Cerebellar nuclear complex (tissue), 1 donor: ENCODE measurements at places on chromosomes 1 and 21.

GRCh38 chr1:106879538-106879937 lies 176.9 kb upstream of the PRMT6 start:
- DNase-seq: no peak

- DNase-seq: no peak
These were observed 467.4 kb upstream of the VAMP3 start for GRCh38 chr1:7303554-7304317.

- no peak for DNase-seq
These were observed 42.7 kb downstream of the TAS1R2 start for GRCh38 chr1:18816808-18817207.

GRCh38 chr1:203048555-203049051 lies 22.3 kb downstream of the PPFIA4 start:
- peak; percentile 43 for DNase-seq

GRCh38 chr1:63602629-63603028 lies 9.4 kb downstream of the PGM1 start:
- no peak for DNase-seq

- no peak for DNase-seq
These were observed 3.2 kb upstream of the NPL start for GRCh38 chr1:182786223-182786994.

DNA sequence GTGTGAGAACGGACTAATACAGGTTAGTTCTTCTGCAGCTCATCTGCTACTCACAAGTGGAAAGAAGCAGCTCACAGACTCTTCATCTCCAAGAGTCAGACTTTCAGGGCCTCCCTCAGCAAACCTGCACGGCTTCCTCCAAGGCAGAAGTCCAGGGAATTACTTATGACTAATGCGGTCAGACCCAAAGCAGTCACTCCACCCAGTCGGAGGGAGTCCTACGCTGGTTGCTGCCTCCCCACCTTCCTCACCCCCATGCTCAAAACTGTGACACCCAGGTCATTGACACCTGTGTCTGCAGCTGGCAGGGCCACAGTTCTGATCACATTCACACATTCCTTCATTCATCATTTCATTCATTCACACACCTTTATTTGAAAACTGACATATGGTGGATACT lies 38.4 kb upstream of the PRDM2 start:
- DNase-seq: no peak

DNA sequence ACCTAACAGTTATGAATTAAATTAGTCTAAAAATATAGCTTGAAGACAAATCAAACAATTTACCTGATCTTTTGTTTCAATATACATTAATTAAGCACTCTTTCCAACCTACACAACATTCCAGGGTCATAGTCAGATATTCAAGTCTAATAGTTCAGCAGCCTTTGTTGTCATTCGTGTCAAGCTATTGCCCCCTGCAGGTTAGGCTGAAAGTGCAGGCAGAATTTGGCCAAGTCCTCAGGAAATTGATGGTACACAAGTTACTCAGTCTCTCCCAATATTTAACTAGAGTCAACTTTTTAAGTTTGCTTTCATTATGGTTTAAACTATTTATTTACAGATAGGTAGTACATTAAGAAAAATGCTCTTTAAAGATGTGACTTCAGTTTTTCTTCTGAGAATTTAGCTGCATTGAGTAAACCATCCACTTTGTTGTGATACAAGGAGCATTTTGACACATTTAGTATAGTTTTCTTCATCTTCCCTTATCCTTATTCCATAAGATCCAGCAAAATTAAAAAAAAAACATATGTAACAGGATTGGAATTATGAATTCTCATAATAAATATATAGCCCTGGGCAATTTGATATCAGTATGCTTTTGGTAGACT lies 130.3 kb upstream of the DPYD start:
- no peak for DNase-seq

GRCh38 chr1:236176337-236177336 lies 34.3 kb downstream of the GPR137B start:
- no peak for DNase-seq

DNA sequence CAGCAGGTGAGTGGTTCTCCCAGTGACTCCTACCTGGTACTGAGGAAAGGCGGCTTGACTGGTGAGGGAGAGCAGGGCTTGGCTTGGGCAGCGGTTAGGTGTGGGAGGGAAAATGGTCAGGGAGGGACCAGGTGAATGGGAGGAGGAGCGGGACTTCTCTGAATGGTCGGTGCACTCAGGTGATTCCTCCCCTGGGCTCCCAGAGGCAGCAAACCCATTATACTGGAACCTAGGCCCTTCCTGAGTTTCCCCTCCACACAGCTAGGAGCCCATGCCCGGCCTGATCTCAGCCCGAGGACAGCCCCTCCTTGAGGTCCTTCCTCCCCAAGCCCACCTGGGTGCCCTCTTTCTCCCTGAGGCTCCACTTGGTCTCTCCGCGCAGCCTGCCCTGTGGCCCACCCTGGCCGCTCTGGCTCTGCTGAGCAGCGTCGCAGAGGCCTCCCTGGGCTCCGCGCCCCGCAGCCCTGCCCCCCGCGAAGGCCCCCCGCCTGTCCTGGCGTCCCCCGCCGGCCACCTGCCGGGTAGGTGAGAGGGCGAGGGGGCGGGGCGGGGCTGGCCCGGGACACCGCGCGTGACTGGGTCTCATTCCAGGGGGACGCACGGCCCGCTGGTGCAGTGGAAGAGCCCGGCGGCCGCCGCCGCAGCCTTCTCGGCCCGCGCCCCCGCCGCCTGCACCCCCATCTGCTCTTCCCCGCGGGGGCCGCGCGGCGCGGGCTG lies 2.3 kb downstream of the ARTN start:
- DNase-seq: no peak

- DNase-seq: no peak
These were observed 55.4 kb downstream of the ALPL start for GRCh38 chr1:21564521-21565095.

DNA sequence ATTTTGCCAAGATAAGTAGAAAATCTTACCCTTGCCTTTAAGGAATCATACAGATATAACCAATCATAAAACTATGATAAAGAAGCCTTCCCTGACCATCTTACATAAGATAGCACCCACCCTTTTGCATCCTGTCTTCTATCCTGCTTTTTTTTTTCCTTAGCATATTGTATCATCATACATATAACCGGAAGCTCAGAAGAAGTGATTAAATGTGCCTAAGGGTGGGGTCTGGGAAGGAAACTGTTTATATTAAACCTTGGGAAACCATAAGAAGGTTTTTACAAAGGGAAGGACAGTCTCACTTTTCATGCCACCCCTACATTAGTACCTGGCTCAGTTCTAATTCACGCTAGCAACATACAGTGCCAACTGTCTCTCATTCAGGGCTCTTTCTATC lies 66.8 kb downstream of the LUZP1 start:
- DNase-seq: no peak

- DNase-seq: no peak
These were observed 4.1 kb downstream of the TAGLN2 start for GRCh38 chr1:159921251-159921650.

DNA sequence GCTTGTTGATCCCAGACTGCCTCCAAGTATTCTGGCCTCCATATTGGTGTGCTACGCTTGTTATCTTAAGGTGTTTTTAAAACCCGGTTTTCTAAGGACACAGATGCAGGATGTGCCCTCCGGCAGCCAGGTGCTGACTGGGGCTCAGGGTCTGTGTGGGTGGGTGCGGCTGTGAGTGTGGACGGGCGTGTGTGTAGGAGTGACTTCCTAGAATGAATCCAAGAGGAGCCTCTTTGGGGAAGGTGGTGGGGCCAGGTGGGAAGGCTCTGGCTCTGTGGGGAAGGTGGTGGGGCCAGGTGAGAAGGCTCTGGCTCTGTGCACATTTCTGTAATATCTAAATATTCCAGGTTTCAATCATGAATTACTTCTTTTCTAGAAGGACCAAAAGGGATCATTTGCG lies 12.8 kb upstream of the TSPEAR start:
- DNase-seq: no peak

DNA sequence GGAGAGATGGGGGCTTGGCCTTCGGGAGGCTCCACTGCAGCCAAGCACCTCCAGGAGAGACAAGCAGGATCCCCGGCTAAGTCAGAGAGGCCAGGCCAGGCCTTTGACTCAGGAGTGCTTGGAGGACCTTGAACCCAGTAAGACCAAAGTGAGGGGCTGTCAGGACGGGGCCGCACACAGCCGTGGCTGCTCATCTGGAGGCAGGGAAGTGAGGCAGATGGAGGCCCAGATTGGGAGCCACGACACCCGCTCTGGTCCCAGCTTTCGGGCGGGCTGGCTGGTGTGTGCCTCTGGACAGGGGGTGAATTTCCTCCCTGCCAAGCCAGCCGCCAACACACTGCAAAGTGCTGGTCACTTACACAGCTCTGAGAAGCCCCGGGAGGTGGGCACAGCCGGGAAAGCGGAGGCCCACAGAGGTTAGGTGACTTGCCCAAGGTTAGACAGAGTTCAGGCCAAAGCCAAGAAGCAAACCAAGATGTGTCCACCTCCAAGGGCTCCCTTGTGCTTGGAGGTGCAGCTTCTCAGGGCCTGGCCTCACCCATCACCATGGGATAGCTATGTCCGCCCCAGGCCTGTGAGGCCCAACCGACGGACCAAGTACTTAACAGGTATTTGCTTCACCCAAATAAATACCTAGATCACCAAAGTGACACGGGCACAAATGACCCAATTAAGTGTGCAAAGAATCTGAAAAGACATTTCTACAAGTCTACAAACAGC lies 58.3 kb downstream of the CHD5 start:
- no peak for DNase-seq

DNA sequence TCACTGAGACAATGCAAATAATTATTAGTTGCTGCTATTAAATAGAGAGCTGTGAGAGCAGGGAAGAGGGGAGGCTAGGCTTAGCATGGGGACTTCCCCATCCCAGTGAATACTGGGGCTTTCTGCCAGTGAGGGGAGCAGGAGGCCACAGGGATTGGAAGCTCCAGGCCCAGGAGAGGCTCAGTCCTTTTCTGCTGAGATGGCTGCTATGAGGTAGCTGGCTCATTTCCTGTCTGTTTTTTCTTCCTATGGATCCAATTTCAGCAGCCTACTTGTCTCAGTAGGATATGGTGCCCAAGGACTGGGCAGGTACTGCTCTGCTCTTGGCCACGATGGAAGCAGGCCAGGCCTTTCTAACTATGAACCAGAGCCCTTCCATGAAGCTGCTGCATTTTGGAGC lies 10.0 kb downstream of the STMN1 start:
- no peak for DNase-seq

GRCh38 chr1:32893198-32894018 lies 7.1 kb downstream of the HPCA start:
- no peak for DNase-seq

- no peak for DNase-seq
These were observed 39.3 kb downstream of the TAS1R2 start for GRCh38 chr1:18819986-18820790.

GRCh38 chr1:1351511-1352427 lies 2.6 kb upstream of the DVL1 start:
- DNase-seq: no peak

DNA sequence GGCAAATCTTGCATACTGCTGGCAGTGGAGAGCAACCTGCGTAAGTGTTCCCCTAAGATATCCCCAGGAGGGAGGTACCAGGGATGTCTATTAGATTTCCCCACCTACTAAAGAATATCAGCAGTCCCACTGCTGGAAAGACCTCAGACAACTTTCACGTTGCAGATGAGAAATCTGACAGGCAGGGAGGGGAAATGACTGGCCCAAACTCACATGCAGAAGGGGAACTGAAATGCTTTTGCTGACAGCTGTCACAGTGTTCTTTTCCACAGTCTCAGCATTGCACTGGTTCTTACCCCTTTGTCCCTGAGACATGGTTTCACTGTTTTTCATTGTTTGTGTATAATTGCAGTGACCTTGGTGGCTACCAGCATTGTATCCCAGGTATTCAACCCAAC lies 84.8 kb upstream of the ATP1A1 start:
- DNase-seq: no peak

GRCh38 chr1:79364896-79365295 lies 358.4 kb upstream of the ADGRL4 start:
- DNase-seq: no peak

DNA sequence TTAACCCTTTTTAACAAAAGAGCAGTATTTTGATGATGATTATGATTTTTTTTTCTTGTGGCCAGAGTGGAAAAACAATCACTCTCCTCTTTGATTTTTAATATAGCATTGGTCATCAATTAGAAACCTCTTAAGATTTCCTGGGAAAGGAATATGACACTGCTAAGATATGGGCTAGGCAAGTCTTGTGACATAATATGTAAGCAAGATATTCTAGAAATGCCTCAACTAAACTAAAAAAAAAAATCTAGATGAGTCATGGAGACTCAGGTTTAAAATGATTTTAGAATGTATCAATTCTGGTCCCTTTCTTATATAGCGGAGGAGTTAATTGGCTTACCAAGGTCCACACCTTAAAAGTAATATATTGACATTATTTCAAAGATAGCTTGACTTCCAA lies 60.3 kb upstream of the JUN start:
- no peak for DNase-seq

DNA sequence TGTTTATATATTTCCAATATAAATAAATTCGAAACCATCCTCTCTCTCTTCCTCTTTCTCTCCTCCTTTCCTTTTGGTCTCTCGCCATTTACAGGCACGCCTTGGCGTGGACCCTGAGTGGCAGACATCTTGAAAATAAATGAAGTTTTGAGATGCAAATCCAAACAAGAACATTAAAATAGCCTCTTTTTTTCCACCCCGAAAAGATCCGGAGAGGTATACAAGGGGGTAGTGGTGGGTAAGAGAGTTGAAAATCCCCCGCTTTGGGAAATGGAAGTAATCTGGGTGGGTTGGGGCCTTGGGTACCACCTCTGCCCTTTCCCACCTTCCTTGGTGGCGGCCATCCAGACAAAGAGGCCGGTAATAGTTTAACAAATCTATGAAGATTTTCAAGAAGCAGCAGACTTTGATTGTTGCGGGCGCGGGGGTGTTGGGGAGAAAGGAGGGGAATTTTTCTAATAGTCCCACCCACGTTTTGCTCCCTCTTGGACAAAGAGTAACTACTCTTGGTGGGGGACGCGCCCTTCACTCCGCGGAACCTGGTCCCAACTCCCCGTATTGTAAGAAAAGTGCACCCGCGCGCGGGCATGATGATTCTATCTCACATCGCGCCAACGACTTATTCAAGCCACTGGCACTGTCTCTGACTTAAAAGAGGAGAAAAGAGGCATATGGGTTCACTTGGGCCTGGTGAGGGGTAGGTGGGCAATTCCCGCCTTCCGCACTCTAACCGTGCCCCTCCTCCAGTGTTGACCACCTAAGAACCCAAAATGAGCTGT lies 4.0 kb upstream of the FOXD3 start:
- no peak for DNase-seq

DNA sequence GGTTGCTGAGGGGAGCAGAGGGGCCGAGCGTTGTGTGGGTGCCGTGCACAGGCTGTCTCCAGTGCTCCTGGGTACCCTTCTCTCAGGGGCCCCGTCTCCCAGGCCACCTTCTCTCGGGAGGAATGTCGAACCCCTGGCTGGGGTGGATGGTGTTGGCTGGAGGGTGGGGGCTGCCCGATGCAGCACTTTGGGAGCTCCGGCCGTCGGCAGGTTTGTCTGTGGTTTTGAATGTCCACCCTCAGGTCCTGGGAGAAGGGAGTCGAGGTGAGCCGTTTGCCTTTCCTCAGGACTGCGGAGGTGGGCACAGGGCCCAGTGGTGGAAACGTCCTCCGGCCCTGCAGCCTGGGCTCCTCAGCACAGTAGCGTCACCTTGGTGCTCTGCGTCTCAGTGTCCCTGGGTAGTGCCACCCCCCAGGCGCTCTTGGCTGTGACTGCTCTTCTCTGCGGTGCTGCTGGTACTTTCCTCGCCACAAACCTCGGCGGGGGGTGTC lies 14.5 kb downstream of the SLX9 start:
- no peak for DNase-seq
